Stimulated activated CD4-positive, alpha-beta T cell treated with anti-CD3 and anti-CD28 coated beads, Interleukin-1b, Interleukin-23, amount 100 ng/mL, for 48 hours (primary cell): ENCODE measurements at places on chromosomes 1 and 21.

DNA sequence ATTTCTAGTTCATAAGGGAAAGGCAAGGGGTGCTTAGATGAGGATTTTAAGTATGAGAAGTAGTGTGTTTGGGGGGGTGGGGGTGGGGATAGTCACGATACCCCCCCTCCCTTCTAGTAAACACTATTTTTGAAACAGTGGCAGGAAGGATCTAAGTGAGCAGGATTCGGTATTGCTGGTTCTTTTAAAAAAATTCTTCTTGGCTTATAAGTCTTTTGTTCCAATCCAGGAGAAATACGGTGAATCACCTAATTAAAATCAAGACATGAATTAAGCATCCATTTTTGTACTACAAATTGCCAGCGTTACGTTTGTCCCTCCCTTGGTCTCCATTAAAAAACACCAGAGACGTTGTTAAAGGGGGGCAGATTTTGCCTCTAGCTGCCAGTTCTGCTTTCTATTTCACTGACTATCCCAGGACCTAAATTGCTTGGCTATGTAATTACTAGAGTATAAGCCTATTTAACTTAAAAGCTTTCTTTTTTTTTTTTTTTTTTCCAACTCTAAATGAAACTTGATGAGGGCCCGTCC is 911 bp downstream of the LMO4 start:
- DNase-seq = no peak

GRCh38 chr21:39137248-39138178 is 45.7 kb downstream of the PSMG1 start:
- DNase-seq = no peak

DNA sequence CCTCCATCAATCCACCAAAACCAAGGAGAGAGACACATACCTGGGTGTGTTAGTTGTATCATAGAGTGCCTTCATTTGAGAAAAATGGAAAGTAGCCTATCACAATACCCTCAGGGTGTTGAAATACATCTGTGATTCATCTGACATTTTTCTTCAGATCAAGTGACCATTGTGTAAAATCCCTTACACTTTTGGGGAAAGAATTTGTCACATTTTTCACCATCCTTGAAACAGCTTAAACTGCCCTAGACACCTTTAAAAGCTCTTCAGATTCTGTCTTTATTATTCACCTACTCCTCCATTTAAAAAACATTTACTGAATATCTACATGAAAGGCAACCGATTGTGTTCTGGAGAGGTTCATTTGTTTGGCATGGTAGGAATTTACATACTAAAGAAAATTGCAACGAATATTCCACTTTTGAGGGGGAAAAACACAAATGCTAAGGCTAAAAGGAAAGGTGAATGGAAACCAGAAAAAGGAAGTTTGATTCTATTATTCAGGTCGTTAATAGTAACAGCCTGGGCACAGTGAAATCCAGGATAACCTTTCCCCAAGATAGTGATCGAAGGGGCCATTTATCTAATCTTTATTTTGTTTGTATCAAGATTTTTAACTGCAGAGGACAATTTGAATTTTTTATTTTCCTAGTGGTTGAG is 70.4 kb upstream of the SAMSN1 start:
- no peak for DNase-seq

- DNase-seq = no peak
Observed at GRCh38 chr1:203462878-203463277, 12.7 kb upstream of the PRELP start.

DNA sequence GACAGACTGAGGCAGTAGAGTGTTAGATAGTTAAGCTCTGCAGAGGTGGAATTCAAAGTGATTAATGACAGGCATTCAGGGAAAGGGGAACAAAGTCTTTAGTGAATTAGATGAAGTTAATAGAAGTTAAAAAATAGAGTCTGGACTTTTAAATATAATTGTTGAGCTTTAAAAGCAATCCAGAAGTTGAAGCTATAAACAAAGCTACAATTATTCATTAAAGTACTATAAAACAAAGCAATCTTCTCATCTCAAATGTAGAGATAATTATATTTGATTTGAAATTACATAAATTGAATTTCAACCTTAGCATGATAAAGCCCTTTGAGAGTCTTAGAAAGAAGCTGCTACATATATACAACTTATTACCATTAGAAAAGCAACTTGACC is 710.6 kb downstream of the MRPL39 start:
- no peak for DNase-seq

GRCh38 chr1:203216274-203217138 is 13.0 kb downstream of the CHIT1 start:
- DNase-seq = peak; percentile 34

- no peak for DNase-seq
Observed at GRCh38 chr1:151461694-151462093, 2.4 kb upstream of the POGZ start.

DNA sequence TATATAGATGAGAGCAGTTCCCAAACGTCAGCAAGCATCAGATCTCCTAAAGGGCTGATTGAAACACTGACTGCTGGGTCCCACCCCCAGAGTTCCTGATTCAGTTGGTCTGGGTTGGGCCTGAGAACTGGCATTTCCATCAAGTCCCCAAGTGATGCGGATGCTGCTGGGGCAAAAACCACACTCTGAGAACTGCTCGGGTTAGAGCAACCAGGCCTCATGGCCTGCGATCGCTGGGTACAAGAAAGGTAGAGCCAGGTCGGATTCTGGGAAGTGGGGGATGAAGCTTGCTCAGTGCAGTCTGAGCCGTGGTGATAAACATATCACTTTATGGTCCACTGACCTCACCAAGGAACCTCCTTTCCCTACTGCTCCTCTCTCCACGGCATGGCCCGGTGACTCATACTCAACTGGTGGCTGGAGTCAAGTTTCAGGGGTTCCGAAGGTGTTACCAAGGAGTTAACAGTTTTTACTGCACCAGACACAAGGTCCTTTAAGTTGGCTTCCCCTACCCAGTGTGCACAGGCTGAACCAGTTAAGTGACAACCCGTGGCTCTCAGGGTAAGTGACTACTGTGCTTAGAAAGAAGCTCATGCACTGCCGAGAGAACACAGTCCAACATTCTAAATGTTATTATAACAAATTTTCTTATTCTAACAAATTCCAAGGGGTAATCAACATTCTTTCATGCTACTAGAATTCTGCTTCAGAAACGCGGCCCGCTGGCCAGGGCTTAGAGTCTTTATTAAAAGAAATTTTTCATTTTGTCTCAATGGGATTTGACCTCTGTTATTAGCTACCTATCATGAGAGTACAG is 153.5 kb downstream of the TGFBR3 start:
- peak; percentile 43 for DNase-seq

DNA sequence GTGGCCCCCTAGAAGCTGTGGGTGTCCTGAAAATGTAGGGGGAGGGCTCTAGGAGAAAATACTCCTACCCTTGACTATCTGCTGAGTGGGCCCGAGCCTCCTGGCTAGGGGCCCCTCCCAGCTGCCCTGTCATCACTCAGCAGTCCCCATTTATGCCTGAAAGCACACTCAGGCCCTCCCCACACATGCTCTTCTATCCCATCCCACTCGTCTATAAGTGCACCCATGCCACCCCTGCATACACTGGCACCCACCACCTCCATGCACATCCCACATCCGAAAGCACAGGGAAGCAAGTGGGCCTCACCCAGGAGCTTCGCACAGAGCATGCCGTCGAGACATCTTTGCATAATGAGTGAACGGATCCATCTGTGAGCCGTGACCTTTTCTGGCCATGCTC is 80.4 kb upstream of the POU3F1 start:
- no peak for DNase-seq

DNA sequence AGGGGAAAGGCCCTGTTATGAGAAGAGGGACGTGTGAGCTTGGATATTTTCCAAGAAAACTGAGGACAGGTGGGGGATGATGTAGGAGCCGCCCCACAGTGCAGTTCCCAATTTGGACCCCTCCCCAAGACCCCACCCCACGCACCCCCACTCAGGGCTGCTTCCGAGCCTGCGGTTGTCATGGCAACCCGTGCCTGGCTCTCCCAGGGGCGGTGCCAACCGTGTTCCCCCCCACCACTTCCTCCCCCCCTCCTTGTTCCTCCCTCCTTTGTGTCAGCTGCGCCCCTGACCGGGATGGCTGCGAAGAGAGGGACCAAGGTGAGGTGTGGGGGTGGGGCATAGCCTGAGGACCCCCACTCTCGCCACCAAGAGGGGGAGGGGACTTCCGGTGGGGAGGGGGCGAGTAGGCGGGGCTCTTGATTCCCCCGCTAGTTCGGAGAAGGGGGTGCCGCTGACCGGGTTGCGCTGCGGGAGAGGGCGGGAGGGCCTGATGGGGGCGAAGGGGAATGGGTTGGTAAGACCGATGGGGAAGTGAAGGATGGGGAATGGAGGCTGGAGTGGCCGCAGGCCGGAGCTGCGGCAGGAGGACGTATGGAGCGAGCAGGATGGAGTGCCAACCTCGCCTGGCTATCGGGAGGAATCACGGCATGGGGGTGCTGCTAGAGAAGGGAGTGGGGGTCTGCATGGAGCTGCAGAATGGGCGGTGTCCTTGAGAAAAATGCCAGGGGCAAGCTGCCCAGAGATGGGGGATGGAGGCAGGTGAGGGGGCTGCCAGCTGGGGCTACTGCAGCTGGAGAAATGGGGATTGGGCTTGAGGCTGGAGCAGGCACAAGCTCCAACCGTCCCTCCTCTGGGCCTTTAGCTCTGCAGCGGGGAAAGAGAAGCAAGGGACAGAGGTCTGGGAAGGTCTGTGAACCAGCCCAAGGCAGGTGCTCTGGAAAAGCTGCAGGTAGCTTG is 953 bp downstream of the TRIM46 start:
- peak; percentile 55 for DNase-seq

GRCh38 chr1:160371756-160372155 is 4.9 kb downstream of the NHLH1 start:
- no peak for DNase-seq

- DNase-seq = no peak
Observed at GRCh38 chr21:46115441-46116188, 17.7 kb downstream of the COL6A2 start.

DNA sequence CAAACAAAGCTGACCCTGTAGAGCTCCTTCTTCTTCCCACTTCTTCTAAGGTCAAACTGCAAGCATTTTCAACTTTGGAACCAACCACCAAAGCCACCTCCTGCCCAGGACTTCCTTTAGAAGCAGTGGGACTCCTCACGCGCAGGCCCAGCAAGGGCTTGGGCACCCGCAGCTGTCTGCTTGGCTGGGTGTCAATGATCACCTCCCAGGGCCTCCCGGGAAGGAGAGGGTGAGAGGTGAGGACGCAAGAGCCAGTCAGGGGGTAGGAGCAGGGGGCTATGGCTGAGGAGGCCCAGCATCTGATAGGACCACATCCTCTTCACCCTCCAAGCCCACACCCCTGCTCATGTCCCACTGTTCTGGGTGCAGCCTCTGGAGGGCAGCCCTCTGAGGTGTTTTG is 10.2 kb downstream of the KLHL21 start:
- no peak for DNase-seq

- no peak for DNase-seq
Observed at GRCh38 chr21:33162436-33162951, 67.2 kb upstream of the IFNAR2 start.

DNA sequence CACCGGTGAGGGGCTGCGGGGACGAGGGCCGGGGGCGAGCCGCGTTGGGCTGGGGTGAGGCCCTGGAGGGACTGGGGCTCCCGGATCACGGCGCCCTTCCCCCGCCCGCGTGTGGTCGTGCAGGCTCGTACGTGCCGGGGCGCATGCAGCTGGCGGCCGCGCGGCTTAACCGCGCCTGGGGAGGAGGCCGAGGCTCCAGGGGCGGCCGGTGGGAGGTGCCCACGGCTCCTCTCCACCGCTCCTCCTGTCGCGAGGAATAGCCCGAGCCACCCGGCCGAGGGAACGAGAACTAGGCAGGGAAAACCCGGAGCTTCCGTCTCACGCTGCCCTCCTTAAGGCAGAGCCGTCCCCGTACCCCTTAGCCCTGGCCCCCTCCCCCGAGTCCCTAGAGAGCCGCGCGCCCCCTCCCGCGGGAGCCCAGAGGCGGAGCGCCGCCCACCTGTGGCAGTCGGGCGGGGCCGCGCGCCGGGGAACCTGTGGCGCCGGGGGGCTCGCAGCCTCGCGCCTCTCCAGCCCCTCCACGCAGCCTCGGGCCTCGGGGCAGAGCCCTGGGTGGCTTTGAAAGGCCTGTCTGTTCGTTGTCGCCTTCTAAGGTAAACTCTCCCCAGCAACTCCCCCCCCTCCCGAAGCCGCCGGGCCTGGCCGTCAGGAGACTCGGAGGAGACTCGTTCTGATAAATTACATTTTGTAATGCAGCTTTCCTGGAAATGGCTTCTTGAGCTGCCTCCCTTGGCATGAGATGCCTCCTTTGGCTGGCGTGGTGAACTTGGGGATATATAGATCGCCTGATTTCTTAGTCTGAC is 746 bp downstream of the AK4 start:
- DNase-seq = peak; percentile 69

GRCh38 chr1:37723390-37724078 is 31.2 kb downstream of the CDCA8 start:
- no peak for DNase-seq

DNA sequence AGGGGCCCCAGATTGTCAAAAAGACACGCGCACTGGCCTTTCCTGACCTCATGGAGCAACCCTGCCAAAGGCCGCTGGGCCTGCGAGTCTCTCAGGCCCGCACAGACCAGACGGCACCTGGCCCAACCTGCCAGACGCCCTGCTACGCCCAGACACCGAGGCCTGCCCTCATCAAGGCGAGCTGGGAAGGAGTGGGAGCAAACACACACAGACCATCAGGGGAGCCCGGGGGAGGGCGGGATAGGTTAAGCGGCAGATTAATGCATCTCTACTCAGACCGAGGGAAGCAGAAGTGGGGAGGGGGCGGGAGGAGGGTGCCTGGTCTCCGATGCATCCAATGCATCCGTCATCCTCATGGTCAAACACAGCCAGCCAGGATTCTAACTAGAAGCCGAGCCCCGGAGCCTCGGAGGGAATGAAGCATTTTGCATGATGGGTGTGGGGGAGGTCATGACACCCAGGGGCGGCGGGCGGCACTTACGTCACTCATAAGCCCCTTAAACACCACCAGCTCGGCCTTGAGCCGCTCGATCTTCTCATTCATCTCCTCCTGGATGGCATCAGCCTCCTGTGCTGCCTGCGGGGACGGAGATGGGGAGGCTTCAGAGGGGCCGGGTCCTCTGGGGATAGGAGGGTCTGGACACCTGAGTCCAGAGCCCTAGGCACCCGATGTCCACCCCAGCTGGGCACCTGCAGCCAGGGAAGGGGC is 17.0 kb upstream of the ALDH4A1 start:
- DNase-seq = no peak

GRCh38 chr1:201692555-201693394 is 136.2 kb upstream of the IPO9 start:
- no peak for DNase-seq

GRCh38 chr1:208265525-208265924 is 21.3 kb upstream of the PLXNA2 start:
- no peak for DNase-seq

DNA sequence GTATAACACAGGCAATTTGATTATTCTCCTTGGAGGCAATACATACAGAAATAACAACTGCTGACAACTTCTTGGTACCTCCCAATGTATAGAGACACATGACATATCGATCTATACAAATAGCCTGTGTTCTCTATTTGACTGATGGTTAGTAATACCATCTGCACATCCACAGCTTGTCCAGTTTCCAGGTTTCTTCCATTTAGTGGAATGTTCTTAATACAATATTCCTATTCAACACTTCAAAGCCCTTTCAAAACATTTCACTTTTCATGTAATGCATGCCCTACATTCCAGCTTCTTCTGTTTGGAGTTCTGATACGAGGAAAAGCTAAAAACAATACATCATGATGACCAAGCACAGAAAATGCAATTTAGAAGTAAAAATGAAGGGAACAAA is 37.0 kb upstream of the GORAB start:
- no peak for DNase-seq
